ENCODE measurements at places on chromosomes 7 and 10.

GRCh38 chr7:49443515-49443914 is 329.9 kb upstream of the VWC2 start:
- DNase-seq = no peak

GRCh38 chr10:112526139-112526538 is 79.1 kb downstream of the VTI1A start:
- DNase-seq = no peak

DNA sequence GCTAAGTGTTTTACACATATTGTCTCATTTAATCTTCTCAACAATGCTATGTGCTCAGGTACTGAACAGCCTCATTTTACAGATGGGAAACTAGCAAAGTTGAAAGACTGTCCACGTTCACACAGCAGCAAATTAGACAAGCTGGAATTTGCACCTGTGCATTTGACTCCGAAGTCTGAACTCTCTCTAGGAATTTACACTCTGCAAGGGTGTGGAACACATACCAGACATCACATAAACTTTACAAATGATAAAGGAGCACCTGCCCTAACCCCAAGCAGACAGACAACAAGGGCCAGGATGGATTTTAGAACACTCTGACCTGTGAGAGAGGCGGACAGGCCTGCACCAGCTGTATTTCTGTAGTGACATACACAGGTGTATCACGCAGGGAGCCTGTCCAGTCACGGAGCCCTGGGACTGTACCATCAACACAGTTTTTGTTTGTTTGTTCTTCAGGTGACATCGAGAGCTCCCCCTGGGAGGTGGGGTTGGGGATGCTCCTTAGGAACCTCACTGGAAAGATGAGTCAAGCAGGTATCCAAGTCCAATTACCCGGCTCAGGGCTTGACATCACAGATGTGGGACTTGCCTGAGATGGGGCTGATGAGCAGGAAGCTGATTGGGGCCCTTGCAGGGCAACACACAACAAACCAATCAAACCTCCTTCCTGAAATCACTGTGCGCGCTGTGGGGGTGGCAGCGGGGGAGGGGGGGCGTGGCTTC is 31.0 kb downstream of the MKI67 start:
- DNase-seq = no peak

GRCh38 chr7:18570890-18571478 is 75.4 kb downstream of the HDAC9 start:
- DNase-seq = no peak

GRCh38 chr7:122340427-122340826 is 35.9 kb upstream of the FEZF1 start:
- DNase-seq = no peak

GRCh38 chr7:85776691-85777345 is 590.0 kb upstream of the SEMA3D start:
- no peak for DNase-seq

DNA sequence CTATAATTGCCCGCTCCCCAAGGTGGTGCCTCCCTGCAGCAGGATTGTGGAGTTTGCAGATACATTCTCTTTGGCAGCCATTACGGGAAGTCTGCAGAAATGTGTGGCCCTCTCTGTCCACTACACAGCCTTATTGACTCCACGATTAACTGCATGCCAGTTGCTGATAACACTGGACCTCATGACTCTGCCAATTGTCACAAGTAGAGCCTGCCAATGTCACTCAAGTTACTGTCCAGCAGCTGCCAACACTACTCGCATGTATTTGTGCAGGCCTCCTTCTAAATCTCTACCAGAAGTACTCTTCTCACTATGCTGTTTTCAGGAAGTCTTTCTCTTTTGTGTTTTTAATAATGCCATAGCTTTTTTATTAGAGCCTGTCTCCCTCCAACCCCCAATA is 128.8 kb downstream of the PPP1R3A start:
- DNase-seq = no peak

DNA sequence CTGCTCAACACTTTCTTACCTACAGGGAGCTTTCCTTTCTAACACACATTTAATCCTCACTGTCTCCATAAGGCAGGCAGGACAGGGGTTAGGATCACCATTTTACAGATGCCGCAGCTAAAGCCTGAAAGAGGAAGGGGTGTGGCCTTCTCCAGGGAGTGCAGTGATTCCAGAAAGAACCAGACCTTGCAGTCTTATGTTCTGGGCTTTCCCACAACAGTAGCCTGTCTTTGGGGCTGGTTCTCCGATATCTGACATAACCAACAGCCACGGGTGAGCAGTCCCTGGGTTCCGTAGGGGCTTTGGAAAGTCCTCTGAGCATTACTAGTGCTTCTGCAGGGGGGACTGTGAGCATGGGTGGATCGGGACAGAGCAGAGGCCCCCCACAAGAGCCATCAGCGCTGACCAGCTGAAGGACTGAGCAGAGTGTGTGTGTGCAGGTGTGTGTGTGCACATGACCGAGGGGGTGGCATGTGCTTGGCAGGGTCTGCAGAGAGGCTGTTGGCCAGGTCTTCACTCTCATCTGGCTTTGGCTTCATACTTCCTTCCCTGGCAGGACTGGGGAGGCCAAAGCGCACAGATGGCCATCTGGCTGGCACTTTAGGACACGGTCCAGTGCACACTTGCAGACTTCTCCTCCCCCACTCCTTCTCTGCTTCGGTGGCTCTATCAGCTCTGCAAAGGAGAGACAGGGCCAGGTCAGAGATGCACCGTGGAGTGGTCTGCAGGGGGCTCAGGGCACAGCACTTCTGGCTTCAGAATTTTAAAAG is 400.3 kb downstream of the RPS24 start:
- no peak for DNase-seq

- DNase-seq = no peak
These were observed 129.3 kb upstream of the ACBD5 start for GRCh38 chr10:27369880-27370279.

- DNase-seq = no peak
These were observed 52.7 kb downstream of the HIPK2 start for GRCh38 chr7:139725077-139725476.

DNA sequence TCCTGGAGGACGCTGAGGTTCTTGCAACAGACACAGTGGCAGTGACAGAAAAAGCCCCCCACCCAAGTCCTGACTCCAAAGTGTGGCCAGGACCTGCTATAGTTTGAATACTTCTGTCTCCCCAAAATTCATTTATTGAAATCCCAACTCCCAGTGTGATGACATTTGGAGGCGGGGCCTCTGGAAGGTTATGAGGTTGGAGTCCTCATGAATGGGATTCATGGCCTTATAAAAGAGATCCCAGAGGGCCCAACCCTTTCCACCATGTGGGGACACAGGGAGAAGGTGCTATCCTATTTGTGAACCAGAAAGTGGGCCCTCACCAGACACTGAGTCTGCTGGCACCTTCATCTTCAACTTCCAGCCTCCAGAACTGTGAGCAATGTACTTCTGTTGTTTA is 18.3 kb downstream of the ANXA11 start:
- DNase-seq = no peak

GRCh38 chr10:50398823-50399222 is 147.5 kb upstream of the ASAH2 start:
- no peak for DNase-seq

DNA sequence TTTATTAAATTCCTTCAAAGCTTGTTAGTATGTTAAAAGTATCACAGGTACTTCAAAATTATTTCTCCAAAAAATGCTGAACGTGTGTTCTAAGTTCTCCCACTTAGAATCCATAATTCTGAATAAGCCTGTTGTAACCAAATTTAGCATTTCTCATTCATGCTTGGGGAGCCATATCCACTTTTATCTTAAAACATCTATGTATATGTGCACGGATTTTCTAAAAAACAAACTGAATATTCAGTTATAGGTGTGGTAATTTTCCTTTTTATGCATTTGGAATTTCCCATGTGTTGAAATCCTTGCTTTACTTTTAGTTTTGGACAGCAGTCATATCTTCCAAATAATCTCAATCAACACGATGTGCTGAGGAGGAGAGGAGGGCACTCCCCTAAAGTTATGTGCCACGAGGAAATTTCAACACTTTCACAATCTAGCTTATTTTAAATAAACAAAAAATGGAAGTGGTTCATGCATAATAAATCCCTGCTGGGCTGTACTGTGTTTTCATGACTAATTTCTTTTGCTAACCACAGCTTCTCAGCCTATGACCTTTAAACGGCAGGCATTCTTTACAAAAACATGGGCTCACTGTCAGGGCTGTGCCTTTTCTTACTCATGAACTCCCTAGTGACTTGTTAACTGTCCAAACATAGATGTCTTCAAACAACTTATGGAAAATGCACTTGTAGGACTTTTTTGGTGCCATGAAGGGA is 380.3 kb upstream of the SEMA3C start:
- DNase-seq = no peak

- DNase-seq = no peak
These were observed 116.4 kb upstream of the PPIF start for GRCh38 chr10:79230850-79231249.

GRCh38 chr7:35026150-35026549 is 11.1 kb downstream of the DPY19L1 start:
- no peak for DNase-seq

DNA sequence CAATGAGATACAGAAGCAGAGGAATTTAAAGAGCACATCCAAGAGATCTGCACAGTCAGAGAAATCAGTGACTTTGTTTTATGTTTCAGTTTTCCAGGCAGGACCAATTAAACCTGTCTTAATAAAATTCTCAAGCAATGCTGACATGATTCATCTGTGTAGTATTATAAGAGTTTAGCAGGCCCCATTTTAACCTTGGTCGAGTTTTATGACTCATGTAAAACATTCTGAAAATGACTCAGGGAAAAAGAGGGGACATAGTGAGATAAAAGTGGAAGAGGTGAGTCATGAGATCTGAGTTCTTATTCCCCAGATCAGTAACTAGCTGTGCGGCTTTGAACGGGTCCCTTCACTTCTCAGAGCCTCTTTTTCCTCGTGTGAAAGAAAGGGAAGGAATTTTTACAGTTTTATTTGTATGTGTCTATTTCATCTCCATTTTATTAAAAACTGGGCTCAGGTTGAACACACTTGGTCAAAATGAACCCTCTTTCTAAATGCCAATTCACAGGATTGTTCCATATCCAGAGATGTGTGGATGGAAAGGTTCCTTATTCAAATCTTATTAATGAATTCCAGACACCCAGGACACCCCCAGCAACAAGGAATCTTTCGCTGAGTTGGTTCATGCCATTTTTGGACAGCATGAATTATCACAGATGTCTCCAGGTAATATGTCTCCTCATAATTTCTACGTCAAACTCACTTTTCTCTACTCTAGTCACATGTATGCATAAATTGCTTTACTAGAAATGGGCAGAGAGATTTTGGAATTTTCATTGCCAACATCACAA is 143.2 kb downstream of the JAZF1 start:
- no peak for DNase-seq

- no peak for DNase-seq
These were observed 240.4 kb upstream of the PPP2R2D start for GRCh38 chr10:131660427-131660826.

GRCh38 chr10:65798133-65798532 is 1127.7 kb upstream of the LRRTM3 start:
- DNase-seq = no peak
